Stimulated activated CD4-positive, alpha-beta T cell treated with anti-CD3 and anti-CD28 coated beads, Interleukin-4, amount 100 ng/mL, for 24 hours (primary cell): ENCODE measurements at places on chromosomes 11 and 22.

- no peak for DNase-seq
Measured at GRCh38 chr22:38437416-38437815, 17.6 kb downstream of the KCNJ4 start.

- no peak for DNase-seq
Measured at GRCh38 chr11:65661599-65662246, 993 bp downstream of the RELA start.

- no peak for DNase-seq
Measured at GRCh38 chr11:76770642-76771445, 12.3 kb upstream of the TSKU start.

GRCh38 chr11:116742104-116742503 lies 30.7 kb downstream of the BUD13 start:
- peak; percentile 9 for DNase-seq

- no peak for DNase-seq
Measured at GRCh38 chr11:16784097-16784496, 45.6 kb downstream of the C11orf58 start.

DNA sequence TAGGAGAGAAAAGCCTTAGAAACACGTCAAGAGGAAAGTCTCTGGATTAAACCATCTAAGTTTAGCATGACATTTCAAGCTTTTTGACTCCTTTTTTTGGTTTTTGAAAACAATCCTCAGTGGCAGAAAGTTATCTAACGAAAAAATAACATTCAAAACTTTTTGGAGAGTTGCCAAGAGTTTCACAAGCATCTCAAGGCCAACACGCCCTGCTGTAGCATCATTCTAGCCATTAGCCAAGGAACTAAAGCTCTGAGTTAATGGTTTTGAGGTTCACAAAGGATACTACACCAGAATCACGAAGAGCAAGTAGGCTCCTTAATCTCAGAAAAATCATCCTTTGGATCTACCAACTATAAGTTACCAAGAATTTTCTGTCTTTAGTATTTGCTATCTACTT lies 94.8 kb downstream of the PICALM start:
- no peak for DNase-seq

DNA sequence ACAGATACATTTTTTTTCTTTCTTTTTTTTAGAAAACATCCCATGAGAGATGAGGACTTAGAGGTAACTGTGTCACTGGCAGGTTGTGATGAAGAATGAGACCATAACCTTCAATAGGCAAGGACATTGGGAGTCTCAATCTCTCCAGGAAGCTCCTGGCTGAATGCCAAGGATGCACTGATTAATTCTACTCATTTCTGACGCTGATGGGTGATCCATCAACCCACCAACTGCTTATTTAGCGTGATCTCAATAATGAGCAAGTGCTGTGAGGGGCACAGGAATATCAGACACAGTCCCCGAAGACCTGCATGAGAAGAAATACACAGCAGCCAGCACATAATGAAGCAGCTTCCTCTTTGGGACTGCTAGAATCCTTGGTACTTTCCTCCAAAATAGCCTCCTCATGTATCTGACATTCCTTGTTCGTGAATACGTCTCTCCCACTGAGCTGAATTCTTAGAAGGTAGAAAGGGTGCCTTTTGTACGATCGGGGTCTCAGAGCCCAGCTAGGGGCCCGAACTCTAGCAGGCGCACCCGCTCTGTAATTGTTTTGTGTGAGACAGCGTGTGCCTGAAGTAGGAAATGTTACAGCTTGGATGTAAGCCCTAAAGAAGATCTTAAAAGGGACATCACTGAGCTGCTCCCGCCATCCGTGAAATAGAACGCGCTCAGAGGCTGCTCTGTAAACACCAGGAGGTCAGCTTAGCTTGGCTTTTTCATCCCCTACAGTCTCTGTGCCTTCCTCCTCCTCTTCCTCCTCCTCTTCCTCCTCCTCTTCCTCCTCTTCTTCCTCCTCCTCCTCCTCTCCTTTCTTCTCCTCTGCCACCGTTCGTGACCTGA lies 7.2 kb downstream of the CLMP start:
- no peak for DNase-seq

GRCh38 chr11:67668192-67668551 lies 6.3 kb downstream of the ALDH3B2 start:
- no peak for DNase-seq

GRCh38 chr11:15476371-15476917 lies 361.7 kb downstream of the INSC start:
- DNase-seq, result no peak

GRCh38 chr22:41260871-41261270 lies 20.1 kb upstream of the CHADL start:
- no peak for DNase-seq

GRCh38 chr11:78856211-78856610 lies 281.5 kb upstream of the NARS2 start:
- DNase-seq, result no peak

DNA sequence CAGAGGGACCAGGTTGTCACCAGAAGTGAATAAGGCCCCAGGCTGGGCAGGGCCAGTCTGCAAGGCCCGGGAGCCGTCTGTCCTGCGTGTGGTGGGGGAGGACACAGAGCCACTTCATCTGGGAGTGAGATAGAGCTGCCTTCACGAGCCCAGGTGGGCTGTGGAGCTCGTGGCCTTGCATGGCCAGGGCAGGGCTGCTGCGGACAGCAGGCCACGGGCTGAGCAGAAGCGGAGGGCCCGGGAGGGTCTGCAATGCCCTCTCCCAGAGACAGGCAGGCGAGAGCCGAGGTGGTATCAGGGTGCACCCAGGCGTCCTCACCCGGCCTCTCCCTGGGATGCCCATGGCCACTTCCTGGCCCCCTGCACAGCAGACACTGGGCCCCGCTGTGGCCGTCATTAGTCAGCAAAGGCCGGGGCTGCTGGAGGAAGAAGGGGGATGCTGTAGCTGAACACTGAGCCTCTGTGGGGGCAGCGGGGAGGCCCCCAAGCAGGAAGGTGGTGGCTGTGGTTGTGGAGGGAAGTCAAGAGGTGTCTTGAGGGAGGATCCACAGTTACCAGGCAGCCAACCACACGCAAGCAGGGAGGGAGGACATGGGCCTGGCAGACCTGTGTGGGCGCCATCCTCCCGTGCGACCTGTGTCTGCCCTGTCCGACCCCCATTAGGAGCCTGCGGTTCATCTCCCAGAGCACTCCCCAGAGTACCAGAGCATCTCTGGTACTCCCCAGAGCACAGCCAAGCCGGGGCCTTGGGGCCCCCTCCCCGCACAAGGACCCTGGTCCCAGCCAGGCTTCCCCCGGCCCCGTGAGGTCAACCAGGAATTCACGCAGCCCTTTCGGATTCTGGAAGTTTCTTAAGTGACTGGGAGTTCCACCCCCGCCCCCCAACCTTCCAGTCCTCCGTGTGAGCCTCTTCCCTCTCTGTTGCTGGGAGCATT lies 1109.5 kb downstream of the BRD1 start:
- DNase-seq, result no peak

DNA sequence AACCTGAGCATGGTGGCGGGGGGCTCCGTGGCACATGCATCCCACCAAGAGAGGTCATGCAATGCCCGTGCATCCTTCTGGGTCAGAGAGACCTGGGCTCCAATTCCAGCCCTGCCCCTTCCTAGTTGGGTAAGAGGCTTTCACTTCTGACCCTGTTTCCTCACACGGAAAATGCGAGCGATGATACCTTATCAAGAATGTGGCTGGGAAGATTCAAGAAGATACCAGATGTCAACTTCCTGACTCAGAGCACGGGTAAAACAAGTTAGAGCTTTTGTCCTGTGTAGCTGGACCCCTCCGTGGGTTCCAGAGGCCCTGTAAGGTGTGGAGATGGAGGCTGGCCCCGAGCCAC lies 8.7 kb upstream of the DGKZ start:
- no peak for DNase-seq

DNA sequence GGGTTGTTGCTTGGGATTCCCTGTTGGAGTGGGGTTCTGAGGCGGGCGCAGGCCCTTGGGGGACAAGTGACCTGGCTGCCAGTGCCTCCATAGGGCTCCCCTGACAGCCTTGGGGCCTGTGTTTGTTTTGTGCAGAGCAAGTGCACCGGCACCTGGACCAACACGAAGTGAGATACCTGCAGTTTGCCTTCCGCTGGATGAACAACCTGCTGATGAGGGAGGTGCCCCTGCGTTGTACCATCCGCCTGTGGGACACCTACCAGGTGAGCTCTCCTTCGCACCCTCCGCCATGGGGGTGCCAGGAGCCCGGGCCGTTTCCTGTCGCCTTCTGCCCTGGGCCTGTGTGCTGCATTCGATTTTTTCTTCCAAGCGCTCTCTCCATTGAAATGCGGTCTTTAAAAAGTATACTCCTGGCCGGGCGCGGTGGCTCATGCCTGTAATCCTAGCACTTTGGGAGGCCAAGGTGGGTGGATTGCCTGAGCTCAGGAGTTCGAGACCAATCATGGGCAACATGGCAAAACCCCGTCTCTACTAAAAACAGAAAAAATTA lies 274.6 kb downstream of the TBC1D22A start:
- no peak for DNase-seq

GRCh38 chr22:20875296-20875695 lies 16.5 kb downstream of the SNAP29 start:
- DNase-seq, result no peak

DNA sequence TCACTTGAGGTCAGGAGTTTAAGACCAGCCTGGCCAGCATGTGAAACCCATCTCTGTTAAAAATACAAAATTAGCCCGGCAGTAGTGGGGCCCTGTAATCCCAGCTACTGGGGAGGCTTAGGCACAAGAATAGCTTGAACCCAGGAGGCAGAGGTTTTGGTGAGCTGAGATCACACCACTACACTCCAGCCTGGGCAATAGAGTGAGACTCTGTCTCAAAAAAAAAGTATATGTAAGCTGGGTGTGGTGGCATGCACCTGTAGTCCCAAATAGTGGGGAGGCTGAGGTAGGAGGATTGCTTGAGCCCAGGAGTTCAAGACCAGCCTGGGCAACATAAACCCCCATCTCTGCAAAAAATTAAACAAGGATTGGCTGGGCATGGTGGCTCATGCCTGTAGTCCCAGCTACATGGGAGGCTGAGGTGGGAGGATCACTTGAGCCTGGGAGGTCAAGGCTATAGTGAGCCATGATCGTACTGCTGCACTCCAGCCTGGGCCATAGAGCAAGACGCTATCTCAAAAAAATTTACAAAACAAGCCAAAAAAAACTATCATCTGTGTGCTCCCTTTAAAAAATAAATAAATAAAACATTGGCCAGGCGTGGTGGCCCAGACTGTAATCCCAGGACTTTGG lies 10.8 kb downstream of the CRKL start:
- DNase-seq, result no peak
